ENCODE measurements at places on chromosomes 7 and 10. TPM values are rescaled to one million over a fixed set of nuclear protein-coding genes. Genes with fewer than 3 reads are reported as not detected.

PRKG1 gene
- 0.26 TPM for total RNA-seq

EVX1 gene
- total RNA-seq: not detected

C7orf57 gene
- 2.4 TPM for total RNA-seq

FRMD4A gene
- total RNA-seq: 3.2 TPM

MYO3A gene
- total RNA-seq: not detected

CISD1 gene
- total RNA-seq: 19.8 TPM

GPR85 gene
- total RNA-seq: 0.77 TPM

CDC123 gene
- total RNA-seq: 106 TPM

PRSS2 gene
- total RNA-seq: not detected

CCDC126 gene
- total RNA-seq: 12.7 TPM

PRF1 gene
- total RNA-seq: not detected

HOXA13 gene
- total RNA-seq: under 0.01 TPM

HOXA10 gene
- total RNA-seq: not detected

MEOX2 gene
- total RNA-seq: not detected

OR2A14 gene
- not detected for total RNA-seq

AMZ1 gene
- total RNA-seq: not detected

BLOC1S2 gene
- total RNA-seq: 107 TPM

DPY19L1 gene
- total RNA-seq: 13.4 TPM

PRR15 gene
- 2.1 TPM for total RNA-seq

ORAI2 gene
- 6.9 TPM for total RNA-seq

ST8SIA6 gene
- total RNA-seq: 0.53 TPM

ADRB1 gene
- 1.8 TPM for total RNA-seq

CYP2C19 gene
- 0.26 TPM for total RNA-seq

OPALIN gene
- not detected for total RNA-seq

SEMA3C gene
- total RNA-seq: 178 TPM

JAKMIP3 gene
- under 0.01 TPM for total RNA-seq

MRC1 gene
- total RNA-seq: under 0.01 TPM
